Hematopoietic multipotent progenitor cell treated with erythropoietin and hydrocortisone succinate and interleukin-3 and kit ligand, for 8 days (in vitro differentiated cells): ENCODE measurements at places on chromosomes 16 and 17.
A peak's percentile ranks its signal among the peaks of the same experiment; 100 is the strongest.

- no peak for DNase-seq
Measured at GRCh38 chr17:41722231-41722630, 10.1 kb downstream of the GAST start.

- DNase-seq = no peak
Measured at GRCh38 chr16:77977339-77977738, 45.0 kb upstream of the CLEC3A start.

DNA sequence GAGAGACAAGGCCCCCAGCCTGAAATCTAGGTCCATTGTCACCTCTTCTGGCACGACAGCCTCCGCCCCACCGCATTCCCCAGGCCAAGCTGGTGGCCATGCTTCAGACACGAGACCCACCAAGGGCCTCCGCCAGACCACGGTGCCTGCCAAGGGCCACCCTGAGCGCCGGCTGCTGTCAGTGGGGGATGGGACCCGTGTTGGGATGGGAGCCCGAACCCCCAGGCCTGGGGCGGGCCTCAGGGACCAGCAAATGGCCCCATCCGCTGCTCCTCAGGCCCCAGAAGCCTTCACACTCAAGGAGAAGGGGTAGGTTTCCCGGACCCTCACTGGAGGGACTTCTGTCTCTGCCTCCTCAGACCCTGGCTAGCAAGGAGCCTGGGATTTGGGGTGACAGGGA lies 1.0 kb downstream of the TEDC2 start:
- no peak for DNase-seq

DNA sequence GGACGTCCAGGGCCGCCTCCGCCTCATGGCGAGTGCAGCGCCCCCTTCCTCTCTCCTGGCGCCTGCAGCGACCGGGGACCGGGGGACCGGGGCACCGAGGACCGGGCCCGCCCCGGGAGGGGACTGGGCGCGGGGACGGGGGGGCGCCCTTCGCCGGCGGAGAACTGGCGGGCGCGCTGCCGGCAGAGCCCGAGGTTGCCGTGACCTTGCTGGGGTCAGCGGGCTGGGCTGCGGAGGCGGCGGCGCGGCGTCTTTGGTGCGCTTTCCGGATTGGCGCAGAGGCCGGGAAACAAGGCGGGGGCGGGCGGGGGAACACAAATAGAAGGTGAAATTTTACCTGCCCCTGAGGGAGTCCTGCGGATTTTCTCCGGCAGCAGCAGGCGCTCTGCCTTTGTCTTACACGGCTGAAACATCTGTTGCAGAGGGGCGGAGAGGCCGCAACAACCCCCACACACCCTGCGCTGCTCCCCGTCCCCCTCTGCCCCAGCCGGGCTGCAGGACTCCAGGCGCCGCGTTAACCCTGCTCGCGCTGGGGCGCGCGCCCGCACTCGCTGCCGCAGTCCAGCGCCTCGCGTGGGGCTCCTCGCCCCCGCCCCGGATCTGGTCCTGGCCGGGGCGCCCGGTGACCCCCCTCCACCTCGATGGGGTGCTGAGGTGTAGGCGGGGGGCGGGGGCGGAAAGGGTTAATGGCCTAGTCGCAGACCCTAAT lies 53.5 kb downstream of the SREBF1 start:
- DNase-seq = no peak

- DNase-seq = no peak
Measured at GRCh38 chr16:47523342-47524006, 62.3 kb downstream of the PHKB start.

- DNase-seq = no peak
Measured at GRCh38 chr17:1810450-1811103, 19.1 kb downstream of the SMYD4 start.

GRCh38 chr16:84131117-84131516 lies 13.9 kb downstream of the HSDL1 start:
- no peak for DNase-seq

GRCh38 chr17:40936437-40936971 lies 942 bp downstream of the KRT23 start:
- no peak for DNase-seq

DNA sequence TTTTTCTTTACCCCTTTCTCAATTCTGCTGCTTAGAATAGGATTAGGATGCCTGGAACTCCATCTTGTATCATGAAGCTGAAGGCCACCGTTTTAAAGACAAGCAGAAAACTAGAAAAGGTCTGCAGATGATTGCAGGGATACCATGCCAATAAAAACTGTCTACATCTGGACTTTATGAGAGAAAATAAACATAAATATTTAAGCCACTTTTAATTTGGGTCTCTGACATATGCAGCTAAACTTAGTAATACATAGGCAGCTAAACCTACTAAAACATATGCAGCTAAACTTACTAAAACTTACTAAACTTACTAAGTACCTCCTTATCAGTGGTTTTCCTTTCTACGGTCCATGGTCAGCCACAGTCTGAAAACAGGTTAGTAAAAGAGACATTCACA lies 48.4 kb downstream of the FBXL20 start:
- no peak for DNase-seq

GRCh38 chr16:4240624-4241023 lies 1.3 kb downstream of the SRL start:
- no peak for DNase-seq

DNA sequence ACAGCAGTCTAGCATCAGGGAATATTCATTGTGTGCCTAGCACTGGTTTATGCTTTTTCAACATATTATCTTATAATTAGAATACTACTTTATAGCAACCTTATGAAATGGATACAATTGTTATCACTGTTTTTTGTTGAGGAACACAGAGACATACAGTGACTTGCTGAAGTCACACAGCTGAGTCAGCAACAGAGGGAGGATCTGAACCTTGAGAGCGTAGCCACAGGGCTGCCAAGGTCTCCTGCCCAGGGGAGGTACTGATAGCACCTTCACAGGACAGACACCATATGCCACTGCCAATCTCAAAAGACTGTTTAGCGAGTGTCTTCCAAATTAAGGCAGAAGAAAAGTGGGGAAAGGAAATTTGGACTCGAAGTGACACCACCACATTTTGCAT lies 63.0 kb downstream of the GTF3C1 start:
- DNase-seq = no peak

DNA sequence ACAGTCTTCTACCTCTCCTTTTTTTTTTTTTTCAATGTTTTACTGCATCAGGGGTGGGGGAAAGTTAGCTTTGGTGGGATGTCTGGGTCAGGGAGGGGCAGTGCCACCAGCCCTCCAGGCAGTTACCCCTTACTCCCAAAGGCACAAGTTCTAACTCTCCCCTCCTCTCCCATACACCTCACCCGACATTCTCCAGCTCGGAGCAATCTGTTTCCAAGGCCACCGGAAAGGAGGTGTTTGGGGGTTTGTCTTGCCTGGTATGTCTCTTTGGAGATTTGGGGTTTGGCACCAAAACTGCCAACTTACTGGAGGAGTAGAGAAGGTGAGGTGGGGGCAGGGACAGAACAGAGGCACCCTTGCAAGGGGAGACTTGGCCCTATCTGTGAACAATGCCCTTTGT lies 4.7 kb downstream of the DLX3 start:
- DNase-seq = no peak

DNA sequence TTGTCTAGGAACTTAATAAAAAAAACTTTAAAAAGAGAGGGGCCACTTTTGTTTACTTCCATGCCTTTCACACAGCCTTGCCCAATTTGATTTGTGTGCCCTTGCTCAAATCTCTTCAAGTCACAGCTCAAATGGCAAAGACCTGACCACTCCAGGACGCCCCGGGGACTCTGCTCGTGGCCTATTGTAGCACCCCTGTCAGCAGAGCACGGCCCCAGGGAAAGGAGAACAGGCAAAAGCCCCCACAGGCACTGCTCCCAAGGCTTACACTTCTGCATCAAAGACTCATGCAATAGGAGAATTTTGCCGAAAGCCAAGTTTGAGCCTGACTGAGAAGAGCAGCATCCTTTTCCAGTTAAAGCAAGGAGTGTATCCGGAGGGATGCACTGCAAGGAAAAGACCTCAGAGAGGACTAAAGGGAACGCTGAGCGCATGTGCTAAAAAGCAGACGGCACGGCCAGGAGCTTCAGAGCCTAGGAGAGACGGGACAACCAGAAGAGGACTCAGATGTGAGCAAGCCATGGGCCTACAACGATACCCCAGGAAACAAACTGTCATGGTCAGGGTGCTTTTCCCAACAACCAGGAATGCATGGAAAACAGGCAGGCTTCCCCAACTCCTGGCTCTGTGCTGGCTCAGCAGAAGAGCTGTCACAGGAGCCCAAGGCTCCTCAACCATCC lies 8.2 kb downstream of the CREBBP start:
- no peak for DNase-seq

- DNase-seq = no peak
Measured at GRCh38 chr16:50297301-50298074, 31.1 kb downstream of the ADCY7 start.

GRCh38 chr16:23499801-23500200 lies 10.5 kb downstream of the GGA2 start:
- DNase-seq = no peak

DNA sequence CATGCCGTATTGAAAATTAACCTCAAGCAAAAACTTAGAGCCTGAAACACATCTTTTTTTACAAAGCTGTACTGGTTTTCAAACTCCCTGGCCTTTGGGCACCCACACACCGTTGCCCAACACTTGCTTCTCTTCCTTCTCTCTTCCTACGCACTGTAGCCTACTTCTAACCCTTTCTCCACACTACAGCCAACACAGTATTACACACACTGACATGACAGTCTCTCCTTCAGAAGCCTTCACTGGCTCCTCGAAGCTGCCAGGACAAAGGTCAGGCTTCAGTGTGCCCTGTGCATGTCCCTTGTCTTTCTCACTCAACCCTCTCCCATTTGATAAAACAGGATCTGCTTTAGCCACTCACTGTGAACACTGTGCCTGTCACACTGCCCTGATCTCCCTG lies 8.0 kb downstream of the FANCA start:
- DNase-seq = no peak

GRCh38 chr17:2084036-2084765 lies 29.3 kb downstream of the HIC1 start:
- DNase-seq = peak; percentile 16

- no peak for DNase-seq
Measured at GRCh38 chr16:86992587-86992986, 324.6 kb downstream of the C16orf95 start.

DNA sequence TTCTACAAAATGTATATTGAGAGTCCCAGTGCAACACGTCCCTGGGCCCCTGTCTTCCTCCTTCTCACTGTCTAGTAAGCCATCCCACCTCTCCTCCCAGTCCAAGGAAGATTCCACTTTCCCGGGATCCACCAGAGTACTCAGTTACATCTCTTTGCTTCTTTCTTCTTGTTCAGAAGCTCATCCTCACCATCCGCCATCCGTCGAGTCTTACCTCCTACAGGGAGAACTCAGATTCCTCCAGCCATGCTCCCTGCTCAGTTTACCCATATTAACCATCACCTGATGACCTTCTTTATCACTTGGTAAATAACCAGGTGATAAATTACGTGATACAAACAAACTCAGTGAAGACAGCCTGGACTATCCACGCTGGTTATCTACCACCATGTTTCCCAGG lies 57.1 kb downstream of the CYTH1 start:
- no peak for DNase-seq

GRCh38 chr16:4692460-4693295 lies 684 bp upstream of the NUDT16L1 start:
- DNase-seq = peak; percentile 7

GRCh38 chr16:8847145-8847544 lies 21.7 kb downstream of the CARHSP1 start:
- no peak for DNase-seq

DNA sequence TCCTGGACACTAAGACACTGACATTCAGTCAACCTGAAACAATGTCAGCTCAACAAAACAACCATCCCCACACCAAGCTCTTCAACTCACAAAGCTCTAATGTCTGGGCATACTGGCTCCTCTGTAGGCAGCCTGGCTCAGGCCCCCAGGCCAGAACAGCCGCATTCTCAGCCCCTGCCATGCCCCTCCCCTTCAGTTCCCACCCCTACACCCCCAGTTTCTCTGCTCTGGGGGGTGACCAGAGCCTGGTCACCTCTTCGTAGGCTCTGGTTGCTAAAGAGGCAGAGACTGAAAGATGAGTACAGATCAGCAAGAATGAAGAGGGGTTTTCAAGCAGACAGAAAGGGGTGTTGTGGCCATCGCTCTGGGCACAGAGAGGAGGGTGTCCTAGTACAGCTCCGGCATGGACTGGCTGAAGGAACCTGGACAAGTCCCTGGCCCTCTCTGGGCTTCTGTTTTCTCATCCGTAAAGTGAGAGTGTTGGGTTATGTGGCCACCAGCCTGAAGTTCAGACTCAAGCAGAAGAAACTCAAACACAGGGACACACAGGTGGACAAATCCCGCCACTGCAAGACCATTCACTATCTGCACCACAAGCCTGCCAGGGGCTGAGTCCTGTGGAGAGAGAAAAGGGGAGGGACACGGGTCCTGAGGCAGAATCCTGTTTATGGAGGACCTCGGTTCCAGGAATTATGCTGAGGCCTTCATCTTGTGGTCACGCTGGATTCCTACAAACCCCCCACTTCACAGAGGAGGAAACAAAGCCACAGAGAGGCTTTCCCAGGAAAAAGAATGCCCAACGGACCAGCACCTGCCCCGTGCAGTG lies 987 bp upstream of the SLC4A1 start:
- DNase-seq = peak; percentile 69

- peak; percentile 69 for DNase-seq
Measured at GRCh38 chr17:6910987-6911603, 79.6 kb upstream of the TEKT1 start.

GRCh38 chr17:18218756-18219415 lies 6.5 kb upstream of the LLGL1 start:
- no peak for DNase-seq

DNA sequence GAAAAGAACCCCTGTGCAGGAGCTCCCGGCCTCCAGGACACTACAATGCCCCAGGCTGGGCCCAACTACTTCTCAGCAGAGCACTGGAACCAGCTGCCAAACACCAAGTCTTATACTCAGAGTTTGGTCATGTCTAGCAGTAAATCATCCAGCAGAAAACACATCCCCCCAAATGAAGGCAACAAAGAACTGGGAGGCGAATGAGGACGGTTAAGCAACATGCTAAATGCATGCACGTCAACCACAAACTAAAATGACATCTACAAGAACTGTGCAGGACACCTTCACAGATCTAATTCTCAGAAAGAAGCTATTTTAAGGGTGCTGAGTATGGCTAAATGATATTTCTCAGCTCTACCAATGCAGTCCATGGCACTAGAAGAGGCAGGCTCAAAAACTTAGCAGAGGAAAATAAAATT lies 7.6 kb upstream of the IRX5 start:
- DNase-seq = no peak

GRCh38 chr16:30764086-30764485 lies 2.0 kb downstream of the RNF40 start:
- DNase-seq = no peak

- DNase-seq = no peak
Measured at GRCh38 chr16:74448990-74449389, 27.7 kb upstream of the CLEC18B start.
